ENCODE measurements at places on chromosomes 16 and 17. TPM values are rescaled to one million over a fixed set of nuclear protein-coding genes. Genes with fewer than 3 reads are reported as not detected.

Gene KRT23
- not detected for total RNA-seq

Gene ZBTB4
- 16.7 TPM for total RNA-seq

DNA sequence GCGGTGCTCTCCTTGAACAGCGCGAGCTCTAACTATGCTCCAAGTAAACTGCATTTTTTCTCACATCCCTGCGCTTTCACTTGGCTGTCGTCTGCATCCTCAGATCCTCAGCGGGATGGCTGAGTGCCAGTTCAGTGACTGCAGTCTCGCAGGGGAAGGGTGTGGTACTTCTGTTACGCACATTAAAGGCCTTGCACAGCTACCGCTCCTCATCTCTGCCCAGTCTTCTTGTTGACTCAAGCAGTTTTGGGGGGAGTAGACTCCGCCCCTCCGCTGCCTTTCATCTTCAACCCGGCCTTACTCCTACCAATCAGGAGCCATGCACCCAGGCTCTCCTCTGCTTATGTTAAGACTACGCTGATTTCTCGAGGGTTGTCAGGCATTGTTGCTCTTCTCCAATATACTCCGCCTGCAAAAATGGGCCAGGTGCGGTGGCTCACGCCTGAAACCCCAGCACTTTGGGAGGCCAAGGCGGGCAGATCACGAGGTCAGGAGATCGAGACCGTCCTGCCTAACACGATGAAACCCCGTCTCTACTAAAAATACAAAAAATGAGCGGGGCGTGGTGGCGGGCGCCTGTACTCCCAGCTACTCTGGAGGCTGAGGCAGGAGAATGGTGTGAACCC lies 10.0 kb downstream of the ATP5PD start:
- DNase-seq, result peak; percentile 80

DNA sequence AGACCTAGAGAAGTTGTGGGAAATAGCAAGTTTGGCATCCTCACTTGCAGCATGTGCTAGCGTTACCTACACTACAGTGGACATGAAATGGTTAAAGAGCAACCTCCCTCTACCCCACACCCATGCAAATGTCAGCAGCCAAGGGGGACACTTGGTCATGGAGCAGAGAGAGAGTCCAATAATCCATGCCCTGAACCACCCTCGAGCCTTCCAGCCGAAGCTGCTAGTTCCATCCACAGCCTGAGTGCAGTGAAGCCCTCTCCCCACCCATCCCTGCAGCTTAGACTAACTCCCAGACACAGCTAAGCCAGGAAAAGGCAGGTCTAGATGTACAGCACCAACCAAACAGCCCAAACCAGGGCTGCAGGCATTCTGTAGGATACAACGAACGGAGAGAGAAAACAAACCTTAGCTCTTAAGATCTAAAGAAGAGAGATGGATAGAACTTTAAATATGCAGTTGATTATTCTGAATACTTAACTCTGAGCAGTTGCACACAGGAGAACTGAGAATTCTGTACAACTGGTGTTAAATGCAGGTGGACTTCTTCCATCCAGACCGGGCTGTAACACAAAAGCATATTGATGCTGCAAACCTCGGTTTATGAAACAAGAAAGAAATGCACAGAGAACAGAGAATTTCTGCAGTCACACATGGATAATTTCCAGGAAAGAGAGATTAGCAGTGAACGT lies 93.8 kb downstream of the SALL1 start:
- no peak for DNase-seq

DNA sequence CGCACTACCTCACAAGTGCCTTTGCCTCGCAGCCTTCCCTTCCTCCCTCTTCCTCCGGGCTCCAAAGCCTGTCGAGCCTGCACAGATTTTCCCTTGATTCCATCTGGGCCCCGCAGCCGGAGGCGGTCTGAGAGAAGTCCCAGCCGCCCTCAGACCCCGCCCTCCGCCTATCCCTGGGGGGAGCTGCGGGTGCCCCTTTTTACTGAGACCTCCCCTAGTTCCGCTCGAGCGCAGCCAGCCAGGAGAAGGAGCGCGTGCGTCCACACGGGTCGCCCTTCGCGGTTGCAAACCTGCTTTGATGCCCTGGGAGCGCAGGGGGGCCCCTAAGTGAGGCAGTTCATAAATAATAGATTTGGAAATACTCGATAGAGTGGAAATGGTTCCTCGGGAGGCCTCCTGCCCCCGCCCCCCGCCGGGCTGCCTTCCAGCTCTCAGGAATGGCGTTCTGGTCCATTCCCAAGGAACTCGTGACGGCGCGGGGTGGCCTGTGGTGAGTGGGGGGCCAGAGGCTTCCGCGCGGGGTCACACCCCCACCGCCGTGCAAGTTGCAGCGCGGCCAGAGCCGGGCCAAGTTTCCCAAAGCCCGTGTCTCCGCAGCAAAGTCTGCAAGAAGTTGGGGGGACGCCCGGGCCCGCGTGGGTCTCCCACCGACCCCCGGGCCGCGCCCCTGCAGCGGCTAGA lies 610 bp downstream of the C16orf74 start:
- DNase-seq, result peak; percentile 48

Gene KRTAP4-5
- not detected for total RNA-seq

- no peak for DNase-seq
These were observed 59.5 kb upstream of the IRX3 start for GRCh38 chr16:54346041-54346440.

GRCh38 chr17:5819396-5819795 lies 235.1 kb upstream of the NLRP1 start:
- no peak for DNase-seq

DNA sequence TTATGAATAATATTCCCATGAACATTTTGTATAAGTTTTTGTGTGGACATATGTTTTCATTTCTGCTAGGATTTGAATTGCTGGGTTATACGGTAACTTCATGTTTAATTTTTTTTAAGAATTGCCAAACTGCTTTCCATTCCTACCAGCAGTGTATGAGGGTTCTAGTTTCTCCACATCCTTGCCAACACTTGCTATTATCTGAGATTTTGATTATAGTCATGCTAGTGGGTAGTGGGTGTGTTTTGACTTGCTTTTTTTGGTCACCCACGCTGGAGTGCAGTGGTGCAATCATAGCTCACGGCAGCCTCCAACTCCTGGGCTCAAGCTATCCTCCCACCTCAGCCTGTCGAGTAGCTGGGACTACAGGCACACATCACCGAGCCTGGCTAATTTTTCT lies 3.0 kb upstream of the EEF2K start:
- no peak for DNase-seq

Gene CDH11
- not detected for total RNA-seq

Gene LDHD
- not detected for total RNA-seq

Gene IRF8
- total RNA-seq, result 234 TPM

GRCh38 chr17:40219594-40220338 lies 662 bp downstream of the WIPF2 start:
- peak; percentile 27 for DNase-seq

Gene ZNF750
- not detected for total RNA-seq

Gene KIF2B
- not detected for total RNA-seq

GRCh38 chr17:33651686-33652085 lies 358.6 kb upstream of the ASIC2 start:
- no peak for DNase-seq

- DNase-seq, result no peak
These were observed 118.1 kb upstream of the SHISA6 start for GRCh38 chr17:11122908-11123307.

- DNase-seq, result no peak
These were observed 13.7 kb downstream of the RNF213 start for GRCh38 chr17:80274331-80274730.

GRCh38 chr16:88130681-88131080 lies 179.4 kb downstream of the BANP start:
- no peak for DNase-seq

DNA sequence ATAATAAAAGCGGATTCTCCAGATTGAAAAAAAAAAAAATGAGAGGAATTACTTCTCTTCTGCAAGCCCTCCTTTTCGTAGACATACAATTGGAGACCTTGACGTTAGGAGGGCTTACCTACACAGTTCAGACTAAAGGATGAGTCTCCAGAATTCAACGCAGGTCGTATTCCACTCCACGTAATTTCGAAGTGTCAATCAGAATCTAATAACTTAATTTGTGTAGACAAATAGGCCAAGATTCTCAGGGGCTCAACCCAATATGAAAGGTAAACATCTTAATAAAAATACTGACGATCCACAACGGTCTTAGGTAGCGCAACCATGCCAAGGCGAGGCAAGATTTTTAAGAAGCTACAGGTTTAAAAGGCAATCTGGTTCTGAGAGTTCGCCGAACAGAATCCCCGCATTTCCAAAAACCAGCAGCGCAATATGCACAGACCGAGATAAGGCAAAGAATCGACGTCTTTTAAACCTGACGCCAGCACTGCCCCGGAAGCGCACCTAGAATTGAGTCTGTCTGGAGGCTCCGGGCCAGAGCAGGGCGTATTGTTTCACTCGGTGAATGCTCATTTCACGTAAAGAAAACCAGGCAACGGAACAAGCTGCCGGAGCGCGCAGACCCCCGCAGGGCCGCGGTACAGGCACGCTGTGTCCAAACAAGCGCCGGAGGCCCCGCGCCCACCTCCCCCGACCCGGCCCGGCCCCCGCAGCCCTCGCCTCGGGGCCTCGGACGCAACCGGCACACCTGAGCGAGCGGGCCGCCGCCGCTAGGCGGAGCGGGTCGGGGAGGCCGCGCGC lies 623 bp downstream of the MBTPS1 start:
- no peak for DNase-seq

GRCh38 chr17:68248199-68248825 lies 469 bp downstream of the AMZ2 start:
- DNase-seq, result no peak

Gene IL17C
- total RNA-seq, result not detected

GRCh38 chr16:3589441-3589921 lies 12.3 kb upstream of the NLRC3 start:
- no peak for DNase-seq

DNA sequence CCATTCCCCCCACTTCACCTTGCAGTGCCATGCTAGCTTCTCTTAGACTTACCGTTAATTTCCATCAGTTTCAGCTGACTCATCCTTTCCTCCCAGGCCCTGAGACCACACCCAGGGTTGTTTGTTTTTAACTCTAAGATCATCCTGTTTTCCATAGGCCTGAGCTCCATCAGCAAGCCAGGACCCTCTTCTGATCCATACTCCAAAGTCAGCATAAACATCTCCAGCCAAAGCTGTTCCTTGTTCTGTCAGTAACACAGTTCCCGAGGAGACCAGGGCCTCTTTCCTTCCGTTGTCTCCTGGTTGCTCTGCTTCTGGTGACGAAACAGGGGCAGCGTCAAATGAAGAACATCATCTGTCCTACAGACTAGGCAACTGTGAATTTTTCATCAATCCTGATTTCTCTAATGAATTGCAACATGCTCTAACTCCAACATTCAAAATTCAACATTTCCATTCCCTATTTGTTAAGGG lies 83.8 kb upstream of the HNF1B start:
- DNase-seq, result no peak

DNA sequence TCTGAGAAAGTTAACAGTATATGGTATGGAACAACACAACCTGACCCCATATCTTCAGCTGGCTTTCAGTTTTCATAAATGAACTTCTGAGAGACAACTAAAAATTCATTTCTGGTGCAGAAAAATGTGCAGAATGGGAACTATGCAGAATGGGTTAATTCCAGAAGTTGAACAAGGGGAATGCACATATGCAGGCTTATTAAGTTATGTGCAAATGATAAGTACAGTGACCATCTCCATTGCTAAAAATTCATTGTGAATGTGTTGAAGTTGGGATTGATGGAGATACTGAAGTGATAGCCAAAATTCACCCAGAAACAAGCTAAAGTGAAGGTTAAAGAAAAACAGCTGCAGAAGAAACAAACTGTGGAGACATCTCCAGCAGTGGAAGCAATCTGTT lies 315.8 kb downstream of the CA10 start:
- no peak for DNase-seq

- DNase-seq, result no peak
These were observed 109.6 kb upstream of the GOT2 start for GRCh38 chr16:58843675-58844074.

Gene APOBR
- 5.4 TPM for total RNA-seq

GRCh38 chr17:45346216-45347015 lies 29.6 kb upstream of the MAP3K14 start:
- DNase-seq, result no peak

Gene TOX3
- not detected for total RNA-seq

Gene TNP2
- total RNA-seq, result not detected

DNA sequence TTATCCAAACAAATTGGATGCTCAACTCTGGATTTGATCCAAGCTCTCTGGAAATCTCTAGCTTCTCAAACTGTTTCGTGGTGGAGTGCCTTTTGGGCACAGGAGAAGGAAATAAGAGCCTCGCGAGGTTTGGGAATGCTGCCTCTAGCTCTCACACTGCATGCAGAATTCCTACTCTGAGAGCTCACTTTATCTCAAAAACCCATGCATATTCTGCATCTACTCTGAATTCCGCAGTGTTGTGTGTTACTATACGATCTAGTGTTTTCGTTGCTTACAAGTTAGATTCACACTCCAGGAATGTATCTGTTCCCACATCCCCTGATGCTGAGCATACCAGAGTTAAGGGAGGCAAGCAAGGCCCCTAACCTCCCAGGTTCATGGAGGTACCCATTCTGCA lies 462.7 kb downstream of the WWOX start:
- DNase-seq, result no peak

DNA sequence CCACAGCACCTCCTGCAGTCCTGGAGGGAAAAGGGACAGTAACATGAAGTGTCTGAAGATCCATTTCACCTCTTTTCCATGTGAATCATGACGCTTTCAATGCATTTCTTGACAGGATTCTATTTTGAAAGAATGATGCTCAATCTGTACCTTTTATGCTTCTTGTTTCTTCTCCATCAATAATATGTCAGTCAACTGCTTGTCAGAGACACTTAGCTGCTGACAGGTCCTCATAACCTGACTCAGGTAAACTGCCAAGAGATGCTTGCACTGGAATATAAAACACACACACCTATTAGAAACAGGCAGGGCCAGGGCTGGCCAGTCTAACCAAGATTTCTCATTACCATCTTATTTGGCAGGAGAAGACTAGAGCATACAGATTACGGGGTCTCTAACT lies 21.6 kb downstream of the ZSWIM7 start:
- no peak for DNase-seq

Gene BFAR
- 75.7 TPM for total RNA-seq

- peak; percentile 87 for DNase-seq
These were observed 9.4 kb downstream of the RPL19 start for GRCh38 chr17:39209317-39210092.

- DNase-seq, result no peak
These were observed 224.7 kb upstream of the ASIC2 start for GRCh38 chr17:33517746-33518145.

GRCh38 chr16:54487933-54488332 lies 201.3 kb upstream of the IRX3 start:
- no peak for DNase-seq

Gene SLFN5
- total RNA-seq, result 33.9 TPM

GRCh38 chr16:74896389-74897370 lies 88.2 kb downstream of the WDR59 start:
- no peak for DNase-seq

- DNase-seq, result no peak
These were observed 174.3 kb downstream of the UTP18 start for GRCh38 chr17:51434434-51435170.

Gene SPATA22
- total RNA-seq, result 0.16 TPM

DNA sequence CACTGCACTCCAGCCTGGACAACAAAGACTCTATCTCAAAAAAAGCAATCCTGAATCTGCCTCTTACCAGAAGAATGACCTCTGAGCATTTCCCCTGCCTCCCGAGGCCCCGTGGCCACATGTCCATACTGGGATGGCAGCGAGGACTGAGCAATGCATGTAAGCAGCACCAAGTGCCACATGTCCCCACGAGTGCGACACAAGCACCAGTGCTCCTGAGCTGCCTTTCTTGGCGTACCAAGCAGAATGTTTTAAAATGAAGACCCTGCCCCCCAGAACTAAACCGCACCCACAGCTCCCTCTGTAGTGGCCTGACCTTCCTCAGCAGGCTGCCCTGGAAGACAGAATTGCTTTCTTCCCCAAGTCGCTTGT lies 373.3 kb downstream of the SLC39A11 start:
- DNase-seq, result no peak

Gene MMP25
- total RNA-seq, result 1.6 TPM

Measured in activated naive CD8-positive, alpha-beta T cell treated with anti-CD3 and anti-CD28 coated beads for 36 hours (primary cell).